ENCODE measurements at places on chromosomes 5 and 9. TPM values are rescaled to one million over a fixed set of nuclear protein-coding genes. Genes with fewer than 3 reads are reported as not detected.
A peak's percentile ranks its signal among the peaks of the same experiment; 100 is the strongest.

- no peak for DNase-seq
These were observed 82.2 kb downstream of the IRX2 start for GRCh38 chr5:2669259-2669658.

DNA sequence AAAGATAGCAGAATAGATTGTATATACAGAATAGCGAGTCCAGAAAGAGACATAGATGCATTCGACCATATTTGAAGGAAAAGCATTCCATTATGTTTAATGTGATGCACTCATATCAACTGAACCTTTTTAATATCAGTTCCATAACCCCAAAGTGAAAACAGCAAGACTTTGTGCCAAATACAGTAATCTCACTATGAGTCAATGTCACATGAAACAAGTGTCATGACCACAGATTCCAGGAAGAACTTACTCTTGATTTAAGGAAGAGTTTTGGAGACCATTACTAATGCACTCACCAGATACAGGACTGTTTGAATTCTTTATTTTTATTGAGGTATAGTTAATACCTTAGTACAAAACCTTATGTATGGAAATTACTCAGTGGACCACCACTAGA lies 220.5 kb downstream of the SH3GL2 start:
- DNase-seq, result no peak

DNA sequence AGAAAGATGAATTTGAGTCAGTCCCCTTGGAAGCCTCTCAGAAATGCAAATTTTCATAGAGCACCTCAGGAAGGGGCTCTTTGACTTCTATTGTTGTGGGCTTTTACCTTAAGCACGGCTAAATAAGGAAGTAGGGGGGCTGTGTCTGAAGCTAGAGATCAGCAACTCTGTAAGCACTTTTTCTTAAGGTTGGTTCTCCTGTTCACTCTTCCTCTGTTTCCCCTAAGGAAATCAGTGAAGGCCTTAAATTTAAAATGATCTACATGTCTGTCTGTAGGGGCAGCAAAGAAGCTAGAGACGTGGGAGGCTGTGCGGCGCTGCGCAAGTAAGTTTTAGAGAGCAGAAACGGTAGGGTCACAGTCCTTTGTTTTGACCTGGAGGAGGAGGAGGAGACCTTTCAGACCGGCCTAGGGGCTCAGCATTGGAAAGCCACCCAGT lies 1.2 kb upstream of the CDC14B start:
- DNase-seq, result no peak

Gene ACTBL2
- 0.10 TPM for total RNA-seq

GRCh38 chr9:20623021-20623747 lies 885 bp upstream of the MLLT3 start:
- DNase-seq, result peak; percentile 19

DNA sequence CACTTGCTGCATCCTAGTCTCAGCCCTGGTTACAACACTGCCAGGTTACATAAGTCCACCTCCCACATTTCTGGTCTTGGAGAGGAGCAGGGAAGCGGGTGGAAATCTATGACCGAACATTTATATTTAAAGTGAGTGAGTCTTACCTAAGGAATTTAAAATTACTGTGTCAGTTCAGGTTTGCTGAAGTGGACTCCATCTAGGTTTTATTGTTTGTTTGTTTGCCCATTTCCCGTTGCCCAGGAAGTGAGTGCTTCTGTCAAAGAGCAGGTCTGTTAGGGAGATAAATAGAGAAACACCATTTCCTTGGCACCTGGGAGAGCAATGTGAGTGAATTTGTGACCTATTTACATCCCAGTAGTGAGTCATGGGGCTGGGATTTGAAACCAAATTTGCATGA lies 179.5 kb downstream of the KIF4B start:
- DNase-seq, result peak; percentile 33

Gene PHF2
- total RNA-seq, result 21.7 TPM

DNA sequence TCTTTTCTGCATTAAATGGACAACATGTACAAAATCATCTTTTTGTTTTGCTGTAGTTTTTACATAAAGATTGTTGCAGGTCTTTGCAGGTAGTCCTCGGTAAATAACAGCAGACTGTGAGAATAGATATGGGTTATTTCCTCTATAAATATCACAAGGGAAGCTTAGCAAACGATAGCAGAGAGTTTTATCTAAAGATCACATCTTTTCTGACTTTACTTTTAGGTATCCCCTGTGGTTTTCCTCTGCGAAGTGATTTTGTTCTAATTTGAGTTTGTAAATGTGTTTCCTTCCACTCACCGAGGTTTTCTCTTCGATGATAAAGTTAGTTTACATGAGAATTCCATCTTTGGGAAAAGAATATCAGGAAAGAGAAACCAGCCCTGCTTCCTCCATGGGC lies 109.6 kb downstream of the EGFLAM start:
- no peak for DNase-seq

Measured in MCF 10A (cell line).